IPS-NIHi11 (cell line): ENCODE measurements at places on chromosomes 16 and 17.
A peak's percentile ranks its signal among the peaks of the same experiment; 100 is the strongest.

- DNase-seq: peak; percentile 81
Measured at GRCh38 chr17:6269478-6269877, 165.4 kb downstream of the AIPL1 start.

DNA sequence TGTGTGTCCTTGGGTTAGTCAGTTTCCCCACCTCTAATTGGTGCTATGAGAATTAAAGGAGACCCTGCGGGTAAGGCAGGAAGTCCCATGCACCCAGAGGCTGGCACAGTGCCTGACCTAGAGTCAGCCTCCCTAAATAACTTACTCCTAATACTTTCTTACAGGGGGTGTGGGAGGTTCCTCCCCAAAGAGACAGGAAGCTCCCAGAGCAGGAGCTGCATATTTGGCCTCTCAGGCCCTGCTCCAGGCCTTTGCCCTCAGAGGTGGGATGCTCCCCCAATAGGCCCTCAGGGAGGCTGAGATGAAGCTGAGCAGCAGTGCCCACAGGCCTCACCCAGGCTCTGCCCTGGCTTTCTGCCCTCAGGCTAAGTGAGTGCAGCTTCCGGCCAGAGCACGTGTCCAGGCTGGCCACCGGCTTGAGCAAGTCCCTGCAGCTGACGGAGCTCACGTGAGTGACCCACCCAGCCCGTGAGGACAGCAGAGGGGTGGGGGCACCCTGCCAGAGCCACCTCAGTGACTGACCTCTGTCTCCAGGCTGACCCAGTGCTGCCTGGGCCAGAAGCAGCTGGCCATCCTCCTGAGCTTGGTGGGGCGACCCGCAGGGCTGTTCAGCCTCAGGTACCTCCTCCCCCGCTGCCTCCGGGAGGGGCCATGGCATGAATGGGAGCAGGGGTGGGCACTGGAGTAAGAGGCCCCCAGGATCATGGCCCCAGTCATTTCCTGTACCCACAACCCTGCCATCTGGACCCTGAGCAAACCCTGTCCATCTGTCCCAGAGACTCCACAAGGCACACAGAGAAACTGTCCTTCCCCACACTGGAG lies 31.1 kb upstream of the CPNE2 start:
- DNase-seq: no peak

DNA sequence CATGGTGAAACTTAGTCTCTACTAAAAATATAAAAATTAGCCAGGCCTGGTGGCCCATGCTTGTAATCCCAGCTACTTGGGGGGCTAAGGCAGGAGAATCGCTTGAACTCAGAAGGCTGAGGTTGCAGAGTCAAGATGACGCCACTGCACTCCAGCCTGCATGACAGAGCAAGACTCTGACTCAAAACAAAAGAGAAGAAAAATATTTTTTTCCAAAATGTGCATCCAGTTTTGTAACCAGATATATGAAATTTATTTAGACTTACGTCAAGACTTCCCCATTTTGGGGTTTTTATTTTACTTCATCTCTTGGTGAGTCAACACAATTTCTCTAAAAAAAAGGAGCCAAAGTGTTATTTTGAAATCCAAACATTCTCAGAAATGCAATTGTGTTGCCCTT lies 5.5 kb upstream of the TM4SF5 start:
- no peak for DNase-seq

- peak; percentile 76 for DNase-seq
Measured at GRCh38 chr17:35596530-35597233, 9.6 kb downstream of the AP2B1 start.

DNA sequence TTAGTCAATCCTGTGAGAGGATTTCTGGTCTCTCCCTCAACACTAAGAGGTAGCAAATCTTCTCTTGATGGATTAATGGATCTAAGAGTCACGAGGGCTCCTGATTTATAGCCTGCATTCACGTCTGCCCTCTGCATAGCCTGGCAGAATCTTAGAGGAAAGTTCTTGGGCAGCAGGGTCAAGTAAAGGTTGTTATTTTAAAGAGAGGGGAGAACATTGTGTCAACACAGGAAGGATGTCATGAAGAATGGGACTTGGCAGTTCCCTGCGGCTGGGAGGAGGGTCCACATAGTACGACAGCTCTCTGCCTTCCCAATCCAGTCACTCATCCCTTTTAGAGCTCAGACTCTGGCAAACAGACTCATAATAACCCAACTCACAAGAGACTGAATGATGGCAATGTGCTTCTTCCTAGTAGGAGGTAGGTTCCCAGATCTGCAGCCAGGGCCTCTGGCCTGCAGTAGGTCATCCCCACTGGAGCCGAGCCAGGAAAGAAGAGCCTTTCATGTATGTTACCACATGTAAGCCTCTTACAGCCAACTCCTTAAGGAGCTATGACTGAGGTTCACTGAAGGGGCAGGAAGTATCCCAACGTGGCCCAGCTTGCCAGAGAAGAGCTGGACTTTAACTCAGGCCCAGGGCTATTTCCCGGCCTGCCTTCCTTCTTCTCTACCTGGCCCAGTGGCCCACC lies 25.4 kb upstream of the RPTOR start:
- DNase-seq: no peak

GRCh38 chr17:58996968-58997367 lies 109.7 kb downstream of the TRIM37 start:
- no peak for DNase-seq

DNA sequence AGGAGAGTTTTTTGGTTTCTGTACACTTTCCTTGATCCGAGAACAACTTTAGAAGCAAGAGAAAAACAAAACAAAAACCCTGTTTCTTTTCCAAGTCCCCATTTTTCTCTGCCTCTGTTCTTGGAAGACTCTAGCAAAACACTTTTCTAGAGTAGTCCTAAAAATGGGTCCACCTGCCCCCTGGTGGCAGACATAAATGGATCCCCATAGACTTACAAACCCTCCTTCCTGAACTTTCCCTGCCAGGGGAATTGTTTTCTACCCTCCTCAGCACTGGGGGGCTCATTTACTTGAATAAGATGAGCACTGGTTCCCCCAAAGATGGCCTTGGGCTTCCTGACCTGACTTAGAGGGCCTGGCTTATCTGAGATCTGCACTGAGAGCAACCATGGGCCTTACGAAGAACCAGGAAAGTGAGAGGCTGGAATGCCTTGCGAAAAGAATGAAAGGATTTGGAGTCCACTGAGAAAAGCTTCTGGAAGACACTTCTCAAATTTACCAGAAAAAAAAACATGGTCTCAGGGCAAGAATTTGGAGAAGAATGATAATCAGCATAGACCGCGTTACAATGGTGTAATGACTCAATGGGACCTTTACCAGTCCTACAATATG lies 48.0 kb upstream of the CDYL2 start:
- peak; percentile 44 for DNase-seq

- DNase-seq: no peak
Measured at GRCh38 chr16:19014461-19014860, 30.7 kb downstream of the TMC7 start.

- DNase-seq: no peak
Measured at GRCh38 chr17:14318918-14319205, 18.0 kb downstream of the HS3ST3B1 start.

DNA sequence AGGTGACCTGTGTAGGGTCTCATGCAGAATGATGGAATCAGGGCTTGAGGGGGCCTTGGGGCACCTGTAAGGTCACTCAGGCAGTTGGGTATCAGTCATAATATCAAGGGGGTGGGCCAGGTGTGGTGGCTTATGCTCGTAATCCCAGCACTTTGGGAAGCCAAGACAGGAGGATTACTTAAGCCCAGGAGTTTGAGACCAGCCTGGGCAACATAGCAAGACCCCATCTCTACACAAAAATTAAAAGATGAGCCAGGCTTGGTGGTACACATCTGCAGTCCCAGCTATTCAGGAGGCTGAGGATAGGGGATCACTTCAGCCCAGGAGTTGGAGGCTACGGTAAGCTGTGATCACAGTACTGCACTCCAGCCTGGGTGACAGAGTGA lies 7.5 kb downstream of the ERN2 start:
- DNase-seq: no peak

DNA sequence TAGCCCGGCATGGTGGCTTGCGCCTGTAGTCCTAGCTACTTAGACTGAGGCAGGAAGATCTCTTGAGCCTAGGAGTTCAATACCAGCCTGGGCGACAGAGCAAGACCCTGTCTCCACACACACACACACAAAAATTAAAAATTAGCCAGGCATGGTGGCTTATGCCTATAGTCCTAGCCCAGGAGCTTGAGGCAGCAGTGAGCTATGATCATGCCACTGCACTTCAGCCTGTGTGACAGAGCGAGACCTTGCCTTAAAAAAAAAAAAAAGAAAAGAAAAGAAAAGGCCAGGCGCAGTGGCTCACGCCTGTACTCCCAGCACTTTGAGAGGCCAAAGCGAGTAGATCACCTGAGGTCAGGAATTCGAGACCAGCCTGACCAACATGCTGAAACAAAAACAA lies 23.9 kb downstream of the C17orf75 start:
- DNase-seq: no peak

DNA sequence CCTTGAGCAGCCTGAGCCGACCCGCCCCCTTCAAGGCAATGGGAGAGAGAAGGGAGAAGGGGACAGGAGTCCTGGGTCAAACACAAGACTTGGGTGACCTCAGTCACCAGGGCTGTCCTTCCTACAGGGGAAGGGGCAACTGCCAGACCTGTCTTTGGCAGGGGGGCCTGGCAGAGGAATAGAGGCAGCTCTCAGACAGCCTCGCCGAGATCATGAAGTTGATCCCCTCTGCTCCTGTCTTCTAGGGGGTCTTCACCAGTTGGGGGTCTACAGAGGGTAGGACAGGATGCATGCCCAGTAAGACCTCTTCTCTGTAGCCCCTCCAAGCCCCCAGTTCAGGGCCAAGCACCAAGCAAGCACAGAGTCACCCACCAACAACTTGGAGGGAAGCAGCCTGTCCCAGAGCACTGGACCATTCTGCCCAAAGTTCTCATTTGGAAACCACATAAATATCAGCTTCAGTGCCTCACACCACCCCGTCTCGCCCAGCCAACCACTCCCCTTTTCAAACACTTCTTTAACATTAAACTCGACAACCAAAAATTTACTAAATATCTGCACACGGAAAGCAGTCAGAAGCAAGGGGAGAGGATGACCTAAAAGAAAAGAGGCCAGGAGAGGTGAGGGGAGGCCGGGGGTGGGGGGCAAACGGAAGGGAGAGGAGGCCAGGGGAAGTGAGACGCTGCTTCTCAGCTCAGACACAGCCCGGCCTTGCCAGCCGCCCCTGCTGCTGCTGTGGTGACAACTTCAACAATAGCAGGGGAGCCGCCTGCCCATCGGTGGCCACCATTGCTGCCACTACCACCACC lies 7.7 kb downstream of the DOK4 start:
- DNase-seq: no peak

DNA sequence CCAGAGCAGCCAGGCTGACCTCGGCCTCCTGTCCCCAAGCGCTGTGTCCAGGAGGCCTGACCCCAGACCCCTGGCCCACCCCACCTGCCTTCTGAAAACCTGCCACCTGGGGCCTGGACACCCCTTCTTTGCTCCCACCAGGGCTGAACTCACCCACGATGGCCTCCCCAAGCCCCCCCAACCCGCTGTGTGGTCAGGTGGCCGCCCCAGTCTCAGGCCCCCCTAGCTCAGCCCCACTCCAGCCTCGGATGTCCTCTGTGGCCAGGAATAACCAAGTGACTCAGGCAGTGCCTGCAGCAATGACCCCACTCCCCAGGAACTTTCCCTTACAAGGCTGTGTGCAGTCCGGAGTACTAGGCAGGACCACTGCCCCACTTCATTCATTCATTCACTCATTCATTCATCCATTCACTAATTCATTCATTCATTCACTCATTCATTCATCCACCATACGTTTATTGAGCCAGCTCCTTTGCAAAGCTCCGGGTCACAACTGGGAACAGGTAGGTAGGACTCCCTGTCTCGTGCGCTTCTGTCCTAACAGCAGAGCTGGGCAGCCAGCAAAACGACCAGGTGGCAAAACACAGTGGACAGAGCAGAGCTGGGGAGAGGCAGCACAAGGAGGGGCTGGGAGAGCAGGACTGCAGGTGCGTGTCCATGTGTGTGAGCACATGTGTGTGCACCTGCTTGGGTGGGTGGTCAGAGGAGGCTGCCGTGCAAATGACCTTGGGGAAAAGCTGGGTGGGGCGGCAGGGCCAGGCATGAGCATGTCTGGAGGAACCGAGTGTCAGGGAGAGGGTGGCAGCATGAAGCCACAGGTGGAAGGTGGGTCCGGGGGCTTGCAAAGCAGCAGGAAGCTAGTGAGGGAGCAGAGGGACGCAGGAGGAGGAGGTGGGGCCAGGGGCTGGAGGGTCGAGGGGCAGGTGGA lies 75.8 kb upstream of the CBX4 start:
- DNase-seq: no peak

- DNase-seq: no peak
Measured at GRCh38 chr16:47538472-47538871, 77.3 kb downstream of the PHKB start.

- DNase-seq: no peak
Measured at GRCh38 chr17:40123811-40124114, 2.0 kb downstream of the MSL1 start.

- DNase-seq: peak; percentile 27
Measured at GRCh38 chr17:9360677-9361081, 214.9 kb downstream of the STX8 start.

DNA sequence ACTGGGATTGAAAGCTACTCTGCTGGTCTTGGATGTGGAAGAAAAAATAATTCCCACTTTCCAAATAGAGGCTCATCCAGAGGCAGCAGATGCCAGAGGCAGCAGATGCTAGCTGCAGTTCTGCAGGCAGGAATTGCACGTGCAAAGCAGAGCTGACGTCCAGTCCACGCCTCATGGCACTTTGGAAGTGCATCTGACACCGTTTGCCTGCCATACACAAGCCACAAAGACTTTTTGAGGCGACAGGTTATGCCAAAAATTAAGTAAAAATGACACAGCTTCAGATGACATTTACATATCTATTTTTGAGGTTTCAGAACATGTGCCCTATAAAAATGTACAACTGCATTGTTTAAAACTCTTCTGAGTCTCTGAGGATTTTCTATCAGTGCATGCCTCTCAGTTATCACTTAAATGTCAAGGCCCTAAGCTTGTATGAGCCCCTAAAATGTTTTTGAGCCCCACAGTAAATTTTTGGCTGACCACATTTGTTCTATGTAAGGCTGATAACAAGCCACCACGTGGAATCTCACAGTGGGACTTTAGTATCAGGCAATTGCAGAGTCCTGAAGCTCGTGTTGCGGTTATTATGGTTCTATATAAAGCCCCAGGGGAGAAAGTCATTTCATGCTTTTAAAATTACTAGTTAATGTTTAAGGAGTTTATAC lies 239.2 kb downstream of the PRKCA start:
- no peak for DNase-seq
